ENCODE measurements at places on chromosomes 7 and 10.

- H3K27me3 ChIP-seq, result no peaks in the 10 kb centered on the region
- H3K4me1 ChIP-seq, result peaks cover 67% of the 10 kb centered on the region
- H3K36me3 ChIP-seq, result no peaks in the 10 kb centered on the region
- peak overlapping the region; percentile 89 for H3K27ac ChIP-seq
Measured at GRCh38 chr10:71735709-71736569, 16.4 kb upstream of the C10orf105 start.

GRCh38 chr7:110973196-110973990 lies 117.5 kb upstream of the LRRN3 start:
- DNase-seq, result no peak
- peaks cover 31% of the 10 kb centered on the region for H3K4me1 ChIP-seq
- no peak overlapping the region for H3K27ac ChIP-seq
- H3K4me3 ChIP-seq, result no peak overlapping the region
- H3K36me3 ChIP-seq, result peaks cover 1% of the 10 kb centered on the region
- H3K27me3 ChIP-seq, result no peaks in the 10 kb centered on the region

- no peak overlapping the region for H3K27ac ChIP-seq
- no peaks in the 10 kb centered on the region for H3K4me1 ChIP-seq
- DNase-seq, result no peak
- H3K4me3 ChIP-seq, result no peak overlapping the region
- H3K27me3 ChIP-seq, result peaks cover 4% of the 10 kb centered on the region
Measured at GRCh38 chr10:123061865-123062264, 53.1 kb downstream of the ACADSB start.

DNA sequence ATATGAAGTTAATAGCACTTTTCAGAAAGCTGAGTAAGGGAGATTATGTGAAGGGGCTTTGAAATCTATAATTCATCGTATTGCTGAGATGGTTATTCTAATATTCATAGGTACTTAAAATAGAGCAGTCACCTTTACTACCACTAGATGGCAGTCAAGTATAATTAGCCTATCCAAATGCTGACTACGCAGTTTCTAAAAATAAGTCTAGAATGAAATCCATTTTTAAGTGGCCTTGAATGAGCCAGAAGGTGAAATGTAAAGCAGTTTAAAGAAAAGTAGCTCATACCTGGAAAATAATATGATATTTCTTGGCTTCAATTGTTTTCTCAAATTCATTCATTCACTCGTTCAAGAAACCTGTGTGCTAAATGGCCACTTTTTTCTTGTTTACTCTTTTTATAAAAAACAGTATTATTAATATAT lies 1277.1 kb downstream of the GATA3 start:
- H3K4me3 ChIP-seq, result no peak overlapping the region
- no peaks in the 10 kb centered on the region for H3K4me1 ChIP-seq
- H3K36me3 ChIP-seq, result no peaks in the 10 kb centered on the region

DNA sequence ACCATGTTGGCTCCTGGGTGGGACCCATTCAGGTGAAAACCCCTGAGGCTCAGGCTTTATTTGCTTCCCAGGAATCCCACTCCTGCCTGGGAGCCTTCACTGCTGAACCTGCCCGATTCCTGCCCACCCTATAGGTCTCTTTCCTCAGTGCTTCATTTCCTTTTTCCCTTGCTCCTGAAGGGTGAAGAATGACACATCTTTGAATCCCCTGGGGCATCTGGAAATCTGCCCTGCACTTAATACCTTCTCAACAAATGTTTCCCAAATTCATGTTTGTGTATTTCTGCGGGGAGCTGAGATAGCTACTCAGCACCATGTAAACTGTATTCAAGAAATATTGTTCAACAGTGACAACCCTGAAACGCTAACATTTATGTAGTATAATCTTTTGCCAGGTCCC lies 10.3 kb upstream of the PCBD1 start:
- no peak overlapping the region for H3K27ac ChIP-seq
- peaks cover 4% of the 10 kb centered on the region for H3K27me3 ChIP-seq
- no peak overlapping the region for H3K4me3 ChIP-seq
- no peak for DNase-seq
- H3K4me1 ChIP-seq, result no peaks in the 10 kb centered on the region

DNA sequence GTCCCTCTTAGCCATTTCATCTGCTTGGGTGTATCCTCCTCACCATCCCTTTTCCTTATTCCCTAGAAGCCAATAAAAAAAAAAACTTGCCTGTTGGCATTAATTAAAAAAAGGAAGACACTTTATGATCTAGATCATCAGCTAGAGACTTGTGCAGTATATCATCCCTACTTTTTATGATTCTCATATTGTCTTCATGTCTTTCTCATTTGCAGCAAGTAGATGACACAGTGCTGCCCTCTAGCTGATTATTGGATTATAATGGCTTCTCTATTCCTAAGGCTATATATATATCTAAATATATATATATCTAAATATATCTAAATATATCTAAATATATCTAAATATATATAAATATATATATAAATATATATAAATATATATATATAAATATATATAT lies 272.4 kb upstream of the LRGUK start:
- H3K36me3 ChIP-seq, result no peaks in the 10 kb centered on the region
- H3K4me1 ChIP-seq, result peaks cover 5% of the 10 kb centered on the region
- no peak overlapping the region for H3K4me3 ChIP-seq

GRCh38 chr7:147765301-147765700 lies 825.3 kb upstream of the C7orf33 start:
- no peaks in the 10 kb centered on the region for H3K36me3 ChIP-seq
- no peak overlapping the region for H3K4me3 ChIP-seq
- no peaks in the 10 kb centered on the region for H3K4me1 ChIP-seq
- H3K27me3 ChIP-seq, result no peaks in the 10 kb centered on the region
- no peak overlapping the region for H3K27ac ChIP-seq

GRCh38 chr7:153382641-153383101 lies 623.1 kb downstream of the ACTR3B start:
- DNase-seq, result no peak
- H3K36me3 ChIP-seq, result no peaks in the 10 kb centered on the region
- H3K27ac ChIP-seq, result no peak overlapping the region
- no peaks in the 10 kb centered on the region for H3K27me3 ChIP-seq

- DNase-seq, result no peak
- no peaks in the 10 kb centered on the region for H3K4me1 ChIP-seq
- no peak overlapping the region for H3K27ac ChIP-seq
- no peaks in the 10 kb centered on the region for H3K36me3 ChIP-seq
Measured at GRCh38 chr7:3949242-3949640, 648.2 kb downstream of the SDK1 start.

- H3K27ac ChIP-seq, result no peak overlapping the region
- peaks cover 28% of the 10 kb centered on the region for H3K4me1 ChIP-seq
- DNase-seq, result peak; percentile 13
- H3K27me3 ChIP-seq, result peaks cover 41% of the 10 kb centered on the region
- no peaks in the 10 kb centered on the region for H3K36me3 ChIP-seq
Measured at GRCh38 chr10:100006243-100006886, 3.4 kb downstream of the DNMBP start.

- peaks cover 12% of the 10 kb centered on the region for H3K4me1 ChIP-seq
- DNase-seq, result no peak
- H3K27me3 ChIP-seq, result peaks cover 33% of the 10 kb centered on the region
- H3K36me3 ChIP-seq, result no peaks in the 10 kb centered on the region
- H3K4me3 ChIP-seq, result no peak overlapping the region
Measured at GRCh38 chr7:28036696-28037095, 143.9 kb downstream of the JAZF1 start.

DNA sequence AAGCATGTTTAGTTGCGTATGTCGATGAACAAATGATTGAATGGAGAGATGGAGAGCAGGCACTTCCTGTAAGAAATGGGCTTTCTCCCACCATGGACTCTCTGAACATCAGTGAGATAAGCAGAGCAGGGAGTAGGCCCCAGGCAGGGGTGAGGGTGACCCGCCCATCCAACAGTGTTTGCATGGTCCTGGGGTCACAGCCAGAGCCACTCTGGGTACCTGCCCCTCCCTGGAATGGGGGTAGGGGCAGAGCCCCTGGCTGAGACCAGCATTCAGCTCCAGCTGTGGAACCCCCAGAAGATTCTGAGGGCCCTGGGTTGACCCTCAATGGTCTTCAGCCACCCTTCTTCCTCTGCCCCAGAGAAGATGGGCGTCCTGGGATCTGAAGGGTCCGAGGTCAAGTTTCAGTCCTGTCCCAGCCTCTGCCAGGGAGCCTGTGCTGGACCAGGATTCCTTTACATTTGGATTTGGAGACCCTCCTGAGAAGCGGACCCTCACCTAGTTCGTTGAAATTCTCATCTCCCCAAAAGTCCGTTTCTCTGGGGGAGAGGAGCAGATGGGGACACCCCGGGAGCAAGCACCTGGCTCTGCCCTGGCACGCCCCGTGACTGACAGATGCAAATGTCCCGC lies 2.4 kb upstream of the FGF8 start:
- H3K4me1 ChIP-seq, result peaks cover 27% of the 10 kb centered on the region
- H3K36me3 ChIP-seq, result peaks cover 13% of the 10 kb centered on the region
- H3K27ac ChIP-seq, result no peak overlapping the region
- peak overlapping the region; percentile 76 for H3K4me3 ChIP-seq
- peaks cover 45% of the 10 kb centered on the region for H3K27me3 ChIP-seq

- H3K4me3 ChIP-seq, result no peak overlapping the region
- H3K4me1 ChIP-seq, result no peaks in the 10 kb centered on the region
- DNase-seq, result no peak
- no peaks in the 10 kb centered on the region for H3K27me3 ChIP-seq
- H3K36me3 ChIP-seq, result peaks cover 24% of the 10 kb centered on the region
- H3K27ac ChIP-seq, result no peak overlapping the region
Measured at GRCh38 chr10:114987995-114988394, 50.0 kb downstream of the TRUB1 start.

- no peak for DNase-seq
- H3K27me3 ChIP-seq, result no peaks in the 10 kb centered on the region
- no peaks in the 10 kb centered on the region for H3K4me1 ChIP-seq
- no peaks in the 10 kb centered on the region for H3K36me3 ChIP-seq
- H3K4me3 ChIP-seq, result no peak overlapping the region
- no peak overlapping the region for H3K27ac ChIP-seq
Measured at GRCh38 chr10:51468424-51468823, 231.0 kb downstream of the CSTF2T start.

DNA sequence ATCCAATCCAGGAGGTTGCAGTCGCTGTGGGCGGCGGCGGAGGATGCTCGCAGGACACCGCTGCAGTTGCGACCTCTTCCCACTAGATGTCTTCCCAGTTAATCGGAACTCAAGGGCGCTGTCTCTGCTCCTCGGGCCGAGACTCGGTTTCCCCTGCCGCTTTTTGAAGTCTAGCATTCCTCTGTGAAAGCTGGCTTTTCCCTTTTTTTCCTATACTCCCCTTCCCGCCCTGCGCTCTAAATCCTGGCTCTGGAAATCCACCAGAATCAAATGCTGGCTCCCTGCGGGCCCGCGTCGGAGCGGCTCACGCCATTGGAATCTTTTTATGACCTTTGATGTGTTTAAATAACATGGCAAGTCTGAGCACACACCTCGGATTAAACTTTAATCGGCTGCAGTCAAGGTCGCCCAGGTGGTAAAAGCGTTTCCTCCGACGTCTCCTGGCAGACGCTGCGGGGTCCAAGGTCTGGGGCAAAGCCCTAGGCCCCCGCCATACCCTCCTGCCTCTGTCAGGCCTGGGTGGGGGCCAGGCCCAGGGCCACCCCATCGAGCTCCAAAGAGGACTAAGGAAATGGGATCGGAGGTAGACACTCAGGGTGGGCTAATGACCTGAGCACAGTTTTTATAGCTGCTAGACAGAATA lies 10.7 kb upstream of the HOXA13 start:
- peaks cover 6% of the 10 kb centered on the region for H3K4me1 ChIP-seq
- peak overlapping the region; percentile 46 for H3K4me3 ChIP-seq

- H3K27me3 ChIP-seq, result no peaks in the 10 kb centered on the region
- no peak overlapping the region for H3K4me3 ChIP-seq
- H3K27ac ChIP-seq, result no peak overlapping the region
- H3K4me1 ChIP-seq, result no peaks in the 10 kb centered on the region
- H3K36me3 ChIP-seq, result no peaks in the 10 kb centered on the region
- DNase-seq, result no peak
Measured at GRCh38 chr10:25805986-25806385, 128.0 kb upstream of the MYO3A start.

GRCh38 chr7:84200859-84201258 lies 6.3 kb upstream of the SEMA3A start:
- no peak overlapping the region for H3K4me3 ChIP-seq
- H3K27me3 ChIP-seq, result peaks cover 3% of the 10 kb centered on the region
- no peak for DNase-seq
- peaks cover 4% of the 10 kb centered on the region for H3K4me1 ChIP-seq
- no peak overlapping the region for H3K27ac ChIP-seq
- H3K36me3 ChIP-seq, result no peaks in the 10 kb centered on the region

- no peaks in the 10 kb centered on the region for H3K36me3 ChIP-seq
- no peak for DNase-seq
- H3K27me3 ChIP-seq, result no peaks in the 10 kb centered on the region
- H3K4me1 ChIP-seq, result no peaks in the 10 kb centered on the region
- H3K4me3 ChIP-seq, result no peak overlapping the region
Measured at GRCh38 chr10:37552881-37553280, 304.5 kb downstream of the ZNF248 start.

GRCh38 chr7:8566016-8566415 lies 132.6 kb downstream of the NXPH1 start:
- H3K4me1 ChIP-seq, result peaks cover 1% of the 10 kb centered on the region
- DNase-seq, result no peak
- H3K27ac ChIP-seq, result no peak overlapping the region
- no peaks in the 10 kb centered on the region for H3K36me3 ChIP-seq
- H3K4me3 ChIP-seq, result no peak overlapping the region

GRCh38 chr10:43263551-43264343 lies 3.1 kb downstream of the RASGEF1A start:
- H3K4me3 ChIP-seq, result no peak overlapping the region
- H3K27me3 ChIP-seq, result peaks cover 41% of the 10 kb centered on the region
- DNase-seq, result no peak
- H3K36me3 ChIP-seq, result no peaks in the 10 kb centered on the region

- no peak for DNase-seq
- H3K36me3 ChIP-seq, result no peaks in the 10 kb centered on the region
- no peaks in the 10 kb centered on the region for H3K4me1 ChIP-seq
- H3K27ac ChIP-seq, result no peak overlapping the region
- H3K4me3 ChIP-seq, result no peak overlapping the region
Measured at GRCh38 chr7:89477991-89478390, 676.3 kb upstream of the STEAP1 start.

DNA sequence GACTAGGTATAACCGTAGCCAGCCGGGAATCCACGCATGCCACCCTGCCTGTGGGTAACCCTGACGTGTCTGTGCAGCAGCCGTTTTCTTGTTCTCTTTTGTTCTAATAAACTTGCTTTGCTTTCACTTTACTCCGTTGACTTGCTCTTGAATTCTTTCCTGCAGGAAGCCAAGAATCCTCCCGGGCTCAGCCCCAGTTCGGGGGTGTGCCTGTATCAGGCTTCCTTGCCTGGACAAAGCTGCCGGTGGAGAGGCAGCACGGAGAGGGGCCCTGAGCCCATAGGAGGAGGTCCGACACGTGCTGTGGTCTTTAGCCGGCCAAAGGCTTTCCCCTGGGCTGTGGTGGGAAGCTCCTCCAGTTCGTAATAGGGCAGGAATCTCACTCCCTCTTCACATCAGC lies 256.5 kb upstream of the PPP2R2D start:
- H3K27ac ChIP-seq, result no peak overlapping the region
- no peaks in the 10 kb centered on the region for H3K36me3 ChIP-seq

DNA sequence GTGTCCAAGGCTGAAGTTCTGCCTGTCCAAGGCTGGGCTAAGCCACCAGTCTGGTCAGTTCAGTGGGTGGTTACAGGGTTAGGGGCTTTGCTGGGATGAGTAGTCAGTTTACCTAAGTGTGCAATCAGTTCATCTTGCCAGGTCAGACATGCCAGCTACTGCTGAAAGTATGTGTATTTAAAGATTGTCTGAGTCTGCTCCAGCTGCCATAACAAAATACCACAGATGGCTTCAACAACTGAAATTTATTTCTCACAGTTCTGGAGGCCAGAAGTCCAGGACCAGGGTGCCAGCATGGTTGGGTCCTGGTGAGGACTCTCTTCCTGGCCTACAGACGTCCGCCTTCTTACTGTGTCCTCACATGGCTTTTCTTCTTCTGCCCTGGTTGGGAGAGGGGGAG lies 52.4 kb upstream of the TNS3 start:
- no peaks in the 10 kb centered on the region for H3K36me3 ChIP-seq
- H3K4me1 ChIP-seq, result no peaks in the 10 kb centered on the region
- no peak for DNase-seq
- no peak overlapping the region for H3K4me3 ChIP-seq
- no peak overlapping the region for H3K27ac ChIP-seq
